ENCODE measurements at places on chromosomes 11 and 22.

- no peak for DNase-seq
These were observed 7.7 kb downstream of the CD44 start for GRCh38 chr11:35146711-35147110.

DNA sequence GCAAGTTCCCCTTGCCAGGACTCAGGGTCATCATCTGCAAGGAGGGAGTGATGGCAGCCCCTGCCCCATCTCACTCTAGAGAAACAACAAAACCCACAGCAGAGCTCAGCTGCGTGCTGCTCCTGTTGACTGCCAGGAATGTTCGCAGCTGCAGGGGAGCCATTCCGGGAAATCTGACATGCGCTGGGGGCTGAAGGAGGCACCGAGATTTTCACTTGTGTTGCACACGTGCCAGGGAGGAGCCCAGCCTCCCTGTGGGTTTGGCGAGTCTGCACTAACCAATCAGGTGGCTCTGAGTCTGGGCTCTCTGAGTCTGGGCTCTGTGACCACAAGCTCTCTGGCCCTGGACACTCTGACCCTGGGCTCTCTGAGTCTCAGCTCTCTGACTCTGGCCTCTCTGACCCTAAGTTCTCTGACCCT lies 10.5 kb downstream of the FGF3 start:
- DNase-seq = no peak

GRCh38 chr22:39091126-39092081 lies 5.6 kb upstream of the APOBEC3H start:
- no peak for DNase-seq

GRCh38 chr11:1853376-1854131 lies 670 bp downstream of the LSP1 start:
- DNase-seq = no peak

DNA sequence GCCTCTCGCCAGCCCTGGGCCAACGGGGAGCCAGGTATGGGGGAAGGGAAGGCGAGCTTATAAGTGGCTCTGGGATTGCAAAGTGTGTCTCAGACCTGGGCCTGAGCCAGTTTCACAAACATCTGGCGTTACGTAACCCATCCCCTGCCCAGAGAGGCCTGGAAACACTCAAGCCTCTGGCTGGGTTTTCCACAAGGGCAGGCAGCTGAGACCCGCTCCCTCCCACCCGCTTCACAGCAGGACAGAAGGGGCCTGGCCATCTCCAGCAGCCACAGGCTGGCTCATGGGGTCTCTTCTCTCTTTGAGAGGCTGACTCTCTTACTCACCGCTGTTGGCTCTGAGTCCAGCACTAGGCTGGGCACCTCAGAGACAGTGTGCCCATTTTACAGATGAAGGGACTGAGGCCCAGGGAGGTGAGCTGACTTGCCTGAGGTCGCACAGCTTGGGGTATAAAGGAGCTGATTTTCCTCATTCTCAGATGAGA lies 44.5 kb downstream of the TRIOBP start:
- peak; percentile 75 for DNase-seq

- DNase-seq = no peak
These were observed 81.0 kb downstream of the PRR5L start for GRCh38 chr11:36376888-36377758.

DNA sequence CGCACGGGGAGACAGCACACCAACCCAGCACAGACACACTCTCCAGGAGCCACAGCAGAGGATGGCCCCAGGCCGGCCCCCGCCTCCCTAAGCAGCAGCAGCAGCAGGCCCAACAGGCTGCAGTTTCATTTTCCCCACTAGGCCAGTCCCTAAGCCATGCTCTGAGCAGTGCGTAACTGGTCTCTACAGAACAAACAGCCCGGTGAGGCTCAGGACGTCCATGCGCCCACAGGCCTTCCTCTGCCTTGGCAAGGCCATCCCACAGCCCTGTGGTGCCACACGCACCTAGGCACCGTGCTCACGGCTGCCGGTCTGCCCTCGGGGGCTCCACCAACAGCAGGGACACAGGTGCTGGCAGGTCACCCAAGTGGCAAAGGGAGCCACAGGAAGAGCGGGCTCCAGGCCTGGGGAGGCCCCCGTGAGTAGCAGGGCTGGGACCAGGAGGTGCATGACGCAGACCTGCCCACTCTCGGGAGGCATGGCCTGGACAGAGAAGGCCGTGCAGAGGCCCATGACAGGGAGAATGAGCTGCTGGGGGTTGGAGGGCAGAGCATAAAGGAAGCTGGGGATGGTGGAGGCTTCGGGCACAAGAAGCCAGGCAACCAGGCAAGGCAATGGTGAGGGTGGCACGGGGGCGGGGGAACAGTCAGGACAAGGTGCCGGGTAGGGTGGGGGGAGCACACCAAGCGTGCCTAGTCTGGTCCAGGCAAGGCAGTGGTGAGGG lies 1.4 kb upstream of the MOB2 start:
- no peak for DNase-seq

DNA sequence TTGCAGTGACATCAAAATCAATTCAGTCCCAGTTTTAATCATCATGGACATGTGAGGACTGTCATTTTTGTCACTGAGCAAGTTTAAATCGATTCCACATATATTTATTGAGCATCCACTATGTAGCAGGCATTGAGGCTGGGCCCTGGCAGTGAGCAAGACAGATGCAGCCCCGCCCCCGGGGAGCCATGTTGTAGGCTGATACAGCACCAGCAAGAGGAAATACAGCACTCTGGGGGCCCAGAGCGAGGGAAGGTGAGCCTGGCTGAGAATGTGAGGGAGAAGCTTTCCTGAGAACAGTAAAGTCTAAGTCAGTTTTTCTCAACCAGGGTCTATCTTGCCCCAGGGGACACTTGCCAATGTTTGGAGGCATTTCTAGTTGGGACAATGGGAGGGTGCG lies 108.6 kb upstream of the ASPHD2 start:
- no peak for DNase-seq

DNA sequence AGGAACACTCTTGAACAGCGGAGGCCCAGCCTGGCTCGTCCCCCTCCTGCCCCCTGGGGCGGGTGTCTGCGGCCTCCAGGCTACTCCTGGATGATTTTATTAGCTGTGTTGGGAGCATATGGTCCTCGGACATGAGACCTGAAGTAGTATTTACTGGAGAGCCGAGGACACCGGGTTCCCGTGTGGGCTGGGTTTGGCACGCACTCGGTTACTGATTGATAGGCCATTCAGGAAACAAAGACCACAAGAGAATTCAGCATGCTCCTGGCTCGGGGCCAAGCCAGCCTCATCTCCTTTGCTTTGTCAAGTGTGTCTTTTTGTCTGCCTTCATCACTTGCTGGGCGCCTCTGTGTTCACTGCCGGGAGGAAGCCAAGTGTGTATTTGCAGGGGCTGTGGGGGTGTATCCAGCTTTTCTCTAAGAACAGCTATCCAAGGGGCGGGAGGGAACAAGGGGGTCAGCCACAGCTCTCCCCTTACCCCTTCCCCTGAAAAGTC lies 9.7 kb downstream of the FXYD2 start:
- peak; percentile 79 for DNase-seq

- DNase-seq = no peak
These were observed 28.3 kb downstream of the SLC1A2 start for GRCh38 chr11:35390737-35391682.

DNA sequence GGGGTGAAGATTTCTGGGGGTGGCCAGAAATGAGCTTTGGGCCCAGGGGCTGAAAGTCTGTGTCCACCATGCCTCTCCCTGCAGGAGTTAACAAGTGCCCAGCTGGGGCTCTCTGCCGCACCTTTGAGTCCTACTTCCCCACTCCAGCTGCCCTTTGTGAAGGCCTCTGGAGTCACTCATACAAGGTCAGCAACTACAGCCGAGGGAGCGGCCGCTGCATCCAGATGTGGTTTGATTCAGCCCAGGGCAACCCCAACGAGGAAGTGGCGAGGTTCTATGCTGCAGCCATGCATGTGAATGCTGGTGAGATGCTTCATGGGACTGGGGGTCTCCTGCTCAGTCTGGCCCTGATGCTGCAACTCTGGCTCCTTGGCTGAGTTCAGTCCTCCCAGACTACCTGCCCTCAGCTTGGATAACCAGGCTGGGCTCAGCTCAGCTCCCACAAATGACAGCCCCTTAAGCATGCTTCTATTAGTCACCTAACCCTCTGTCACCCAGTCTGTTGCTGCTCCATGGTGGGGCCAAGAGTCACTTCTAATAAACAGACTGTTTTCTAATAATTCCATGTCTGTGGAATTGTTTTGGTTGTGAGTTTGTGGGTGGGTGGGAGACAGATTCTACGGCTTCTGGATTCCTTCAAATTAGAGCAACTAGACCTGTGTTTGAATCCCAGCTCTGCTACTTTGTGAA lies 3.0 kb upstream of the INPPL1 start:
- no peak for DNase-seq

DNA sequence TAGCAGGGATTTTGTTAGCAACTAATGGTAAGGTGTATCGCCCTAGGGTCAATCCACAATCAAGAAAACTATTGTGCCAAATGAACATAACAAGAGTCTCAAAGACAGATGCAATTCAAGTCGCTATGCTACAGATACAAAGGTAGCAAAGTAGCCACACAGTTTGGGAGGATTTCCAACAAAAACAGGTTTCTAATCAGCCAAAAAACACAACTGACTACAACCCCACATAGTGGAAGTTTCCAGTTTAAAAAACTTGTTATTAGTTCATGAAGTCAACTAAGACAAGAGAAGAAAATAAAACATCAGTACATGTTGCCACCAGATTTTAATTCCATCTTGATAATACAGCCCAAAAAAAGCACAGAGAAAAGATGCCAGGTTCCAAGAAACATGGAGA lies 38.0 kb downstream of the MYH9 start:
- no peak for DNase-seq

DNA sequence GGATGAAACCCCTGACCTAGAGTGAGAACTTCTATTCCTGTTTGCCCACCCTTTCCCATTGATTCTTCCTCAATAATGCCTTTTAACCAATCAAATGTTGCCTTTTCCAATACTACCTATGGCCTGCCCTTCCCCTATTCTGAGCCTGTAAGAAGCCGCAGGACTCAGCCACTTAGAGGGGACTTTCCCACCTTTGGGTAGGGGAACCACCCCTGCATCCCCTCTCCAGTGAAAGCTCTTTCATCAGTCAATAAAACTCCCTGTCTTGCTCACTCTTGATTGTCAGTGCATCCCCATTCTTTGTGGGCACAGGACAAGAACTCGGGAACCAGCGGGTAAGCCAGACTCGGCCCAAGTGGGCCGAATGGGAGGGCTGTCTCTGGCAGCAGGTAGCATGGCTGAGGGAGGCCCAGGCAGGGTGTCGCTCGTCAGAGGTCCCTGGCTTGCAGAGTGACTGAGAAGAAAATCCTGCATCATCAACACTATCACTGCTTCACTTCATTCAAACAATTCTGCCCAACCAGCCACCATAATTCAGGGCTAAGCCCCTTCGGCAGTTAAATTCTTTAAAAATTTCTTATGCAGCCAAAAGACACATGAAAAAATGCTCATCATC lies 30.4 kb downstream of the LDHAL6A start:
- DNase-seq = no peak

- no peak for DNase-seq
These were observed 1214.3 kb upstream of the RAG2 start for GRCh38 chr11:37812281-37812880.

GRCh38 chr22:35380537-35381423 lies at the start of gene HMOX1:
HMOX1 (plus strand) TSS chr22:35381096; CDS start chr22:35381174, 78 bp downstream.
- DNase-seq = no peak

GRCh38 chr11:13769188-13769587 lies 100.7 kb downstream of the FAR1 start:
- no peak for DNase-seq

DNA sequence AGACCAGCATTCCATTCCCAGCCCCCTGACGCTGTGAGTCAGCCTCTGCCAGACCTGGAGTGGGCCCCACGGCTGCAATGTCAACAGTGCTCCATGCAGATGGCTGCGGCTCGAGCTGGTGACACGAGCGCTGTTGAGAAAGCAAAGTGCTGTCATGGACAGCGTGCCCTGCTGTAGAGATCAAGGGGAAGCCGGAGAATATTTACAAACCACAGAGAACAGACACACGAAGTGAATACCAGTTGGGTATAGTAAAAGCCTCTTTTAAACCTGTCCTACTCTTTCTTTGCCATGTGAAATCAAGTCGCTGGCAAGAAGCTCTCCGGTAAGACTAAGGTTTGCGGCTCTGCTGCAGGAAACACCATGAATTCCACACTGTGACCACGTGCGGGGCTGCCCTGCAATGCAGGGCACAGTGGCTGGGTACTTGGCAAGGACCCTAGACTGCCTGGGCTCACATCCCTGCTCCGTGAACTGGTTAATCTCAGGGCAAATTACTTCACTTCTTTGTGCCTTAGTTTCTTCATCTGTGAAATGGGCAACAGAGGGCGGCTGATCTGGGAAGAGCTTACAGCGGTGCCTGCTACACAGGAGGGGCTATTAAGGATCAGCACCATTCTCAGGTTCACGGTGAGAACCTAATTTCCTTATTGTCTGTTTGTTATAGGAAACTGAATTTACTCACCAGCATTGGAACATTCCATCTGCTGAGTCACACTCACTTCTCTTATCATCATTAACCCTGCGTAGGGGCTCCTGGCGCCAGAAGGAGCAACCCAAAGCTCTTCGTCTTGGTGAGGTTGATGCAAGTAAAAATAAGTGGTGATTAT lies 27.8 kb upstream of the ELFN2 start:
- no peak for DNase-seq

GRCh38 chr11:16357775-16358174 lies 1.4 kb upstream of the SOX6 start:
- DNase-seq = no peak

- DNase-seq = no peak
These were observed 38.6 kb upstream of the CARS1 start for GRCh38 chr11:3095712-3096361.

DNA sequence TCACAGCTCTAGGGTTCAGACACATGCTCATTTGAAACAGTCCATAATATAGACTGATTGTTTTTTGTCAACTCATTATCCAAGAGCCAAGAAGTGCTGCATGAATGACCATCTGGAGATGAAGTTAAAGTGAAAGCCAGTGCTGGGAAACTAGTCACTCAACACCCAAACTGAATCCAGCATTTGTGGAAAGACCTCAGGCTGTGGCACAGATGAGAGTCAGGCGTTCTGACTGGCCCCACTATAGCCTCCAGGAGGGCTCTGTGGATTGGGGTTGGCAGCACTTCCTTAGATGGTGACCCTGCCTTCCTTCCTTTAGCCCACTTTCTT lies 2.1 kb downstream of the FEZ1 start:
- no peak for DNase-seq

GRCh38 chr11:73894725-73895335 lies 18.0 kb downstream of the PAAF1 start:
- DNase-seq = no peak

DNA sequence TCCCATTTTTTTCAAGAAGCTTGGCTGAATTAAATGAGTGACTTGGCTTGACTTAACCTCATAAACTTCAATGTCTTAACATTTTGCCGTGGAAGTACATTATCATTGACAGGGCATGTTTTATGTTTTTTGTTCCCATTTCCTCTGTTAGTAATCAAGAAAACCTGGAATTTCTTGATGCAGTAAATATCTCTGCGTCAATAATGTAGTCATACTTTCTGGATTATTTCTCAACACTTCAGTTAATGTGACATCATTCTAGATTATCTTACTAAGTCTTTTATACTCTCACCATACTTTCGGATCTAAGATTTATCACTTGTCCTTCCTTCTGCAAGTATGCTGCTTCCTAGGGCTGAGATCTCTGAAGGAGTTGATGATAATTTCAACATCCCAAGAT lies 58.6 kb upstream of the PGR start:
- DNase-seq = no peak

Measured in NCI-H2107 (cell line).